ENCODE measurements at places on chromosomes 4 and X.

DNA sequence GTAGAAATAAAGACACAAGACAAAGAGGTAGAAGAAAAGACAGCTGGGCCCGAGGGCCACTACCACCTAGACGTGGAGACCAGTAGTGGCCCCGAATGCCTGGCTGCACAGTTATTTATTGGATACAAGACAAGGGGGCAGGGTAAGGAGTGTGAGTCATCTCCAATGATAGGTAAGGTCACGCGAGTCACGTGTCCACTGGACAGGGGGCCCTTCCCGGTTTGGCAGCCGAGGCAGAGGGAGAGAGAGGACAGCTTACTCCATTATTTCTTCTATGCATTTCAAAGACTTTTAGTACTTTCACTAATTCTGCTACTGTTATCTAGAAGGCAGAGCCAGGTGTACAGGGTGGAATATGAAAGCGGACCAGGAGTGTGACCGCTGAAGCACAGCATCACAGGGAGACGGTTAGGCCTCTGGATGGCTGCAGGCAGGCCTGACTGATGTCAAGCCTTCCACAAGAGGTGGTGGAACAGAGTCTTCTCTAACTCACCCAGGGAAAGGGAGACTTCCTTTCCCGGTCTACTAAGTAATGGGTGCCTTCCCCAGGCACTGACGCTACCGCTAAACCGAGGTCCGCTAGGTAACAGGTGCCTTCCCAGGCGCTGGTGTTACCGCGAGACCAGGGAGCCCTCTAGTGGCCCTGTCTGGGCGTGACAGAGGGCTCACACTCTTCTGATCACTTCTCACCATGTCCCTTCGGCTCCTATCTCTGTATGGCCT, 44.9 kb downstream of the ZBTB49 start:
- DNase-seq, result peak; percentile 82

- DNase-seq, result no peak
Measured at GRCh38 chr4:54547299-54548097, 110.3 kb upstream of the KIT start.

- DNase-seq, result peak; percentile 23
Measured at GRCh38 chr4:102564399-102565059, 63.4 kb downstream of the NFKB1 start.

DNA sequence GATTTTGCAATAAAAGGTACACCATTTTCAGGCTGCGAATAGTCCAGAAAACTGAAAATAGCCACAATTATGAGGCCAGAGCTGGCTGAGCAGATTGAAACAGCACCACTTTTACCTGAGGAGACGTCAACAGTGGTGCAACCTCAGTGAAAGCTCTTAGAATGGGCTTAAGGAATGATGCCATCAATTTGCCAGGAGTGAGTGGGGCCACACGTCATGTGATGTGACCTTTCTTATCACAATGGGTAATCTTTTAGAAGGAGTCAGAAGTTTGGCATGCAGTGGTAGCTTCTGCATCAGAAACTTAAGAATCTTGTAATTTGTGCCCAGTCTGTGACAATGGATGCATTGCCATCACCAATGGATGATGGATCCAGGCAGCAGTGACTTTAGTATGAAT, 27.6 kb downstream of the ZNF81 start:
- DNase-seq, result no peak

DNA sequence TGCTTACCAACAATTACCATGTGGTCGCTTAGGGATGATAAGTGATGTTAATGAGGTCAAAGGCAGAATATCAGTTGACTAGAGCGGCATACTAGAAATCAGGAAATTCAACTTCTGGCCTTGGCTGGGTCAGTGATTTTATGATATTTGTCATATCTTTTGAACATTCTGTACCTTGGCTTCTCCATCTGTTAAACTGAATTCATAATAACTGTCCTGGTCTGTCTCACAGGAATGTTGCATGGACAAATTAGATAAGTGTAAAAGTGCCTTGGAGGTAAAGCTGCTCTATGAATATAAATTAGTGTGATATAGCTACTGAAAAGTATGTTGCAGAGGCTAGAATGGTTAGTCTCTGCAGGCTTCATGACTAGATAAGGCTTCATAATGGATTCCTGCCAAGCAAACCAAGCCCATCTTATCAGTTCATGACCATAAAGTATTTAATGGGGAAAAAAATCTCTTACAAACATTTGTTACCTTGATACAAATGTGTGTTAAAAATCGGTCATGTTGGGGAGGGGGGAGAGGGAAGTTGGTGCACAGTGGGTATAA, 104.6 kb upstream of the BMPR1B start:
- peak; percentile 89 for DNase-seq

DNA sequence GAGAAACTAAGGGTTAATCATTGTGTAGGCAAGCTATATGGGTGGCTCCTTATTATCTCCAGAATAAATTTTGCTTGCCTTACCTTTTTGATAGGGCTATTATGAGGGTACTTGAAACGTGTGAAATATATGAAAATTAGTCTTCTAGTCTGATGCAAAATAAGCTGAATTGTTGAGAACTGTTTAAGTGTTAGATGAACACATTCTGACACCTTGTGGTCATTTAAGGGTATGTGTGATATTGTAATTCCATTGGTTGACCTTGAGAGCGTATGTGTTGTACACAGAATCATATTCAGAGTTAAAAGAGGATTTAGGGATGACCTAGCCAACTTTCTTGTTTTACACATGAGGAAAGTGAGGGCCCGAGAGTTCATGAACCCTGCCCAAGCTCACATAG, 44.6 kb upstream of the LINC00632 start:
- peak; percentile 35 for DNase-seq

GRCh38 chr4:176052744-176053143, 12.9 kb upstream of the WDR17 start:
- peak; percentile 61 for DNase-seq

DNA sequence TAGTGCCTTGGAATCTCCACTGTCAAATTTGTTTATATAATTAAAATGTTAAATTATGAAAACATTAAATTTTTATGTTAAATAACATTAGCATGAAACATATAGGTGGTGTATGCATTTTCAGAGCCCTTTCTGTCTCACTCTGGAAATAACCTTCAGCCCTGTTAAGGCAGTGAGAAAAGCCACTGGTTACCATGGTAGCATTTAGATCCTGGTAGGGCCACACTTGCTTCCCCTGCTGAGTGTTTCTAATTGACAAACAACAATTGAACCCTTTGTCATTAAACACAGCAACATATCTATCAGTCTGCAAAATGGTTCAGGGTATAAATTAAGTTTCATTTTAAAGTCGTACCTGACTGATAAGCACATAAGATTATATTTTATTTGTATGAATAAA, 63.5 kb downstream of the PDK3 start:
- DNase-seq, result no peak

Data from hematopoietic multipotent progenitor cell treated with erythropoietin and hydrocortisone succinate and interleukin-3 and kit ligand, for 4 days (in vitro differentiated cells).